ENCODE measurements at places on chromosomes 5 and 9.

- DNase-seq = no peak
These were observed 83.0 kb downstream of the GADD45G start for GRCh38 chr9:89687848-89688247.

GRCh38 chr5:36482812-36483211 lies 123.6 kb upstream of the SLC1A3 start:
- DNase-seq = no peak

GRCh38 chr5:133262690-133263089 lies 210.9 kb downstream of the HSPA4 start:
- no peak for DNase-seq

- no peak for DNase-seq
These were observed 97.0 kb downstream of the TSSK1B start for GRCh38 chr5:113337515-113338415.

GRCh38 chr5:93382188-93382825 lies 198.7 kb downstream of the NR2F1-AS1 start:
- no peak for DNase-seq

DNA sequence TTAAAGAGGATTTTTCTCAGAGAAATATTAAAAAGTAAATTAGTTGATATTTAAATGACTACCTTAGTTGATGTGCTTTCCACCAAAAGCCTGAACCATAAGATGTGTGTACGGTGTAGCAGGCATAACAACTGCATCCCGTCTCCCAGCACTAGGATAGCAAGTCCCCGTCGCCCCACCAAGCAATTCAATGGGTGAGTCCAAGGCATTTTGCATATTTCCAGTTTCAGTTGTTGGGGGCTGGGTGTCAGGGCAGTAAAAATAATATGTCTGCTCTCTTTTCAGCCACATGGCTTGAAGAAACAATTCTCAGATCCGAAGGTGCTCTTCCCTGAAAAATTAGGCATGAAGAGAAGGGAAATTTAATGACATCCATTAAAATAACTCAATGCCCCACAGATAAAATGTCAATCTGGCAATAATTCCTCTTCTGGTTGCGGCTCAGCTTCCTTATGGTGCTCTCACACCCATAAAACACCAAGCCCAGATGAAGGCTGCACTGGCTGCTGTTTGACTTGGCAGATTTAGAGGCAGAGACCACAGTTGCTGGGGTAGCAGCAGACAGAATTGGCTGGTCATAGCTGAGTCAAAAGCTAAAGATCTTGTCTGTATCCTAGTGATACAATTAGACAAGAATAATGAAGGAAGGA lies 124.4 kb upstream of the ADCY2 start:
- no peak for DNase-seq

DNA sequence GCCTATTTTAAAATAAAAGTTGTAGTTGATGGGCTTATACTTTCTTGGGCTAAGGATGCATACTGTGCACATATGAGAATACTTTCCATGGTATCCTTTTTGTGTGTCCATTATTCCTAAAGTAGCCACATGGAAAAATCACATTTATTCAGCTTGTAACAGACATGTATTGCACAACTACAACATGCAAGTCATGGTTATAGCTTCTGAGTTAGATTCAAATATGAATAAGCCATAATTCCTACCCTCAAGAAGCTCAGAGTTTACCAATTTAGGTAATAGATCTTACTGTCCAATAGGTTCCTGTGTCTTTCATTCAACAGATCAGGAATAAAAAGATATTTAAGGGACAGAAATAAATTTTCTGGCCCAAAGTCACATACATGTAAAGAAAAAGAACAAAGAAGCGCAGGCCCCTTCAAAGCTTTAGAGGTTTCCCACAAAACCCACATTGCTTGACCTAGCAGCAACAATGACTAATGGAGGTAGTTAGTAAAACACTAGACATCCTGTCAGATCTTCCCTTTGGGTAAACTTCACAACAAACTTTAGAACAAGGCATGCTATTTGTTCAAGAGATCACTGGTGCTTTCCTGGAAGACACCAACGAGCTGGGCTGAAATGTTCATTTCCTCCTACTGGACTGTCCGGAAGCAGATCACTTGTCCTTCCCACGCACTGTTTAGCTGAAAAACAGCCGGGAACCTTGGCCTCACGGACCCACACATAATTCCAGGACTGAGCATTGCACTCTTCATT lies 78.4 kb upstream of the ITGA1 start:
- DNase-seq = no peak

GRCh38 chr5:170655920-170656319 lies 127.6 kb upstream of the GABRP start:
- DNase-seq = no peak

- no peak for DNase-seq
These were observed 17.5 kb downstream of the UBE2QL1 start for GRCh38 chr5:6465831-6466790.

GRCh38 chr9:112065806-112066606 lies 109.1 kb downstream of the SUSD1 start:
- peak; percentile 60 for DNase-seq

- DNase-seq = peak; percentile 81
These were observed 491.3 kb upstream of the MEF2C start for GRCh38 chr5:89374144-89374784.

DNA sequence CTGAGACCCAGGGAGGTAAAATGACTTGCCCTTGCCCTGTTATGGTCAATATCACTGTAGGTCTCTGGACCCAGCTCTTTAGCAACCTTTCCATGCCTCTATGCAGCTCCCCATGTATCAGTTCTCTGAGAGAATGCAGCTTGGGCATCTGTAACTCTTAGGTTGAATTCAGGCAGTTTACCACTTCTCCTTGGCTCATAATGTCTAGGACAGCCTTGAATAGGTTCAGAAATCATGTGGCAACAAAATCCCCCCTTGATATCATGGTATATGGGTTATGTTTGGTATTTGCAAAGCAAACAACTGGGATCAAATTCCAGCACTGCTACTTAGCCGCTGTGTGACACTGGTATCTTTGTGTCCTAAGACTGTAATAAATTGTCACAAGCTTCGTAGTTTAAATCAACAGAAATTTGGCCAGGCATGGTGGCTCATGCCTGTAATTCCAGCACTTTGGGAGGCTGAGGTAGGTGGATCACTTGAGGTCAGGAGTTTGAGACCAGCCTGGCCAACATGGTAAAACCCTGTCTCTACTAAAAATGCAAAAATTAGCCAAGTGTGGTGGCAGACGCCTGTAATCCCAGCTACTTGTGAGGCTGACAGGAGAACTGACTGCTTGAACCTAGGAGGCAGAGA lies 10.7 kb upstream of the SUB1 start:
- no peak for DNase-seq

DNA sequence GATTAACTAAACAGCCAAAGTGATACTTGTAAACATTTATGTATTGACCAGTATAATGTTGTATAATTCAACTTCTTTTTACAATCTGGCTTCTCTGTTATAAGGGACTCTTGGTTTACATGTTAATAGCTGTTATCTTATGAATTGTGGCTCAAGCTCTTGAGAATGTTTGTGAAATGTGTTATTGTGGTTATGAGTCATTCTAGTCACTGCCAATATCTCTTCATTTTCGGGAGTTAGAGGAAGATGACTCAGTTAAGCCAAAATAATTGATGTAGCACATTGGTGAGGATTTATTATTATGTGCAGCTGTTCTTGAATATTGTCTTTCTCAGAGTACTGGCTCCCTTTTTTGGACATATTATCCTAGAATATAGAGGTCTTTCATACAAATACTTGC lies 655.2 kb upstream of the RIOK2 start:
- no peak for DNase-seq

DNA sequence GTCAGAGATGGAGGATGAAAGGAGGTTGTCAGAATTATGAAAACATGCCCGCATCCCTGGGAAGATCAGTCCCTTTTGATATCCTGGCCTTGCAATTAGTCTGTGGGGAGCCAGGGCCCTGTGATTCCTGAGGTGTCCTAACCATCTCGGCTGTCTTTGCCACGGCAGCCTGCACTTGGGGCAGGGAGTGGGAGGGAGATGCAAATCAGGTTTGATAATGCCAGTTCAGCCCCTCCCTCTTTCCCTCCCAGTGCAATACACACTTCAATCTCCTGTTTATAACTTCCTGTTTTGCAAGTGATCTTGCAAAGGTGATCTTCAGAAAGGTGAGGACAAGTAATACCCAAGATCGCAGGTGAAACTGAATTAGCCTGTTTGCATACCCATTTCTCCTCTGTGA lies 114.0 kb upstream of the ALDH1B1 start:
- no peak for DNase-seq

DNA sequence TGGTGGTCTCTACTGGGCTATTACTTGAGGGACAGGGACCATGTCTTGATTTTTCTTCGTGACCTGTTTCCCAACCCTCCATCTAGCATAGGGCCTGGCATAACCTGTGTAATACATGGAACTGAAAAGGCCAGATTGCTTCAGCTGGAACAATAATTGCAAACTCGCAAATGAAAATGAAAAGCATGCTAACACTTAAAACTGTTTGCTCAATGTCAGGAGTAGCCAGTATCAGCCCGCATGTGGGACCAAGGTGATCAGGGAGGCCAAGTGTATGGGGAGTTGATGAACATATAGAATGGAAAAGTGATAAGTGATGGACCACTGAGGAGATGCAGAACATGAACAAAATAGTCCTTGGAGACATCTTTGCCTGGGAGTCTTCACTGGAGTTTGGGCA lies 25.2 kb downstream of the GLRX start:
- DNase-seq = no peak

GRCh38 chr9:98460704-98461103 lies 205.3 kb upstream of the TBC1D2 start:
- no peak for DNase-seq

GRCh38 chr9:1743121-1743960 lies 271.8 kb upstream of the SMARCA2 start:
- DNase-seq = no peak
